Daoy (cell line): ENCODE measurements at places on chromosomes 12 and 14. TPM values are rescaled to one million over a fixed set of nuclear protein-coding genes. Genes with fewer than 3 reads are reported as not detected.

GRCh38 chr14:21528381-21529348 is 2.5 kb upstream of the SALL2 start:
- DNase-seq: no peak

GRCh38 chr12:10974965-10975364 is 11.7 kb downstream of the TAS2R50 start:
- DNase-seq: no peak

DNA sequence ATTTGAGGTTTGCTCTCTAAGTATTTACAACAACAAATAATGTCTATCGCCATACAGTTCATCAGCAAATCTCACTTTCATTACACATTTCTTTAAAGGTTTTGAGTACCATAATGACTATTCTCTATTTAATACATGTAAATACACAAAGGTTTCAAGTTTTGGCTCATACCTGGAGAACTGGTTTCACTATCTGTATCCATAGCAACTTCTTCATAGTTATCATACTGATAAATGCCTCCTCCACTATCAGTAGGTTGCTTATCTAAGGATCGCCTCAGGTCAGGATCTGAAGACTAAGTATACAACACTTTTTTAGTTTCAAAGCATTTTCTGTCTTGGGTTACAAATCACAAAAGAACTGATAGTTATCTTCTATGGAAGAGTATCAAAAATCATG is 21.4 kb downstream of the ZFC3H1 start:
- DNase-seq: no peak

DNA sequence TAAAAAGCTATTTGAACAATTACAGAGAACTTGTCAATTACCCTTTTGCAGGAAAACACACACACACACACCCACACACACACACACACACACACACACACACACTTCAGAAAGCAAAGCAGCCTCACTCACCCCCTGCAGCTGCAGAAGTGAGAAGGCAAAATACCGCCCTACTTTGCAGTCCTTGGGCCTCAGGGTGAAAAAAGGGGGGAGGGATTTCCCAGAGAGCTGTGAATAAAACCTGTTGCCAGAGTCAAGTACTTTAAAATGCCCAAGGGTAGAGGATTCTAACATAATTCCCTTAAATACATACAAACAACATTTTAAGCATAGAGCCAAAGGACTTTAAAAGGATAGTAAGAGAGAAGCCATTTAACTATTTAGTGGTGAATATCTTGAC is 285.9 kb downstream of the MDGA2 start:
- DNase-seq: no peak

Gene ZFHX2
- 0.23 and 0.42 TPM in 2 replicates for total RNA-seq

Gene SIX1
- total RNA-seq: 14.9 and 15.1 TPM in 2 replicates

Gene CAPZA3
- total RNA-seq: not detected in 2 replicates
